ENCODE measurements at places on chromosomes 16 and 17.

- DNase-seq = no peak
Observed at GRCh38 chr16:73150786-73151185, 102.9 kb upstream of the ZFHX3 start.

GRCh38 chr16:82655720-82656490 lies 29.1 kb downstream of the CDH13 start:
- DNase-seq = no peak

DNA sequence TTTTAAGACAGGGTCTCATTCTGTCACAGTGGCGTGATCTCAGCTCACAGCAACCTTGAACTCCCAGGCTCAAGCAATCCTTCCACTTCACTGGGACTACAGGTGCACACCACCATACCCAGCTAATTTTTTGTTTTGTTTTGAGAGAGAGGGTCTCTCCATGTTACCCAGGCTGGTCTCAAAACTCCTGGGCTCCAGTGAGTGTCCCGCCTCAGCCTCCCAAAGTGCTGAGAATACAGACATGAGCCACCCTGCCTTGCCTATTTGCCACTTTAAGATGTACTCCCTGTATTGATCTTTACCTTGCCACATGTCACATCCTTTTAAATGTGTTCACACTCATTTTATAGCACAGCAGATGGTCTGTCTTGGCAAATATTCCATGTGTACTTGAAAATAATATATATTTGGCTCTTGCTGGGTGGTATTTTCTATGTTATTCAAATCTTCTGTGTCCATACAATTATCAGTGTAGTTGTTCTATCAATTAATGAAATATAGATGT lies 50.5 kb downstream of the VMP1 start:
- no peak for DNase-seq

- no peak for DNase-seq
Observed at GRCh38 chr17:55454906-55455474, 33.4 kb upstream of the MMD start.

GRCh38 chr16:28843766-28844165 lies 2.4 kb downstream of the TUFM start:
- no peak for DNase-seq

- no peak for DNase-seq
Observed at GRCh38 chr17:69320210-69320907, 6.6 kb downstream of the ABCA5 start.

GRCh38 chr17:11899537-11899942 lies 97.7 kb downstream of the ZNF18 start:
- no peak for DNase-seq

- DNase-seq = no peak
Observed at GRCh38 chr17:59844884-59845594, 47.7 kb downstream of the TUBD1 start.

- DNase-seq = no peak
Observed at GRCh38 chr16:48321317-48322036, 63.7 kb downstream of the SIAH1 start.

DNA sequence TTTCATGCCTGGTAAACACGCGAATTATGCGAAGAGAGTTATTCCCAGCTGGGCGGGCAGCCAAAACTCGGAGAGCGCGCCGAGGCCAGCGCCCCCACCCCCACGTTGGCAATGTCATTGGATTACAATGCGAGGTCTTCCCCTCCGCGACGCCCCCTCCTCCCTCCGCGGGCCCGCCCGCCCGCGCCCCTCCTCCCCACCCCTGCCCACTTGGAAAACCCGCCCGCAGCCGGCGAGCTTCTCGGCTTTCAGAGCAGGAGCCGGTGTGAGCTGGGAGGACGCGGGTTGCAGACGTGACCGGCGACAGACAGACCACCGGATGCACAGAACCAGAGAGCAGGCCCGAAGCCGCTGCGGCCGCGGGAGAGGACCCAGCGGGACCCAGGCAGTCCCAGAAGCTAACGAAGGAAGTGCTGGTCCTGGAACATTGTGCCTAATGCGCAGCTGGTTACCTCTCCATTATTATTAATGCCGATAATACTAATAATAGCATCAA lies 4.0 kb downstream of the NOG start:
- DNase-seq = no peak

- DNase-seq = no peak
Observed at GRCh38 chr17:71398025-71398424, 722.8 kb upstream of the SOX9 start.

DNA sequence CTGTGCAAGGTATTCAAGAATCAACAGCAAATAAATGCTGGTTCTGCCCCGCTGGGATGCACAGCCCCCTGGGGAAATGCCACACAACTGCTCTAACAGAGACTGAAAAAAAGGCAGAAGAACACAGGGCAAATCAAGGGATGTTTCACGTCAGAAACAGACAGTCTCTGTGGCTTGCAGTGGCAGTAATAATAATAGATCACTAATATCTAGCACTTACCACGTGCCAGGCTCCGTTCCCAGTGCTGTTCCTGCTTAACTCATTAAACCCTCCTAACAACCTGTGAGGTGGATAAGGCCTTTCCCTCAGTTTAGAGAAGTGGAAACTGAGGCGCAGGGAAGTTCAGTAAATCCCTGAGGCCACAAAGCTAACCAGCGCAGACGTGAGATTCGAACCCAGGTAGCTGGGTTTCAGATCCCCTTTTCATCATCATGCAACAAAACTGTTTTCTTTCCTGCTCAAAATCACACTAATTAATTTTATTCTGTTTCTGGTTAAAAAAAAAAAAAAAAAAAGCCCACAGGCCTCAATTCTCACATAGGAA lies 36.7 kb downstream of the ARHGAP17 start:
- no peak for DNase-seq
